ENCODE measurements at places on chromosomes 16 and 17.

- no peak for DNase-seq
Measured at GRCh38 chr17:19237389-19238166, 412 bp downstream of the EPN2 start.

DNA sequence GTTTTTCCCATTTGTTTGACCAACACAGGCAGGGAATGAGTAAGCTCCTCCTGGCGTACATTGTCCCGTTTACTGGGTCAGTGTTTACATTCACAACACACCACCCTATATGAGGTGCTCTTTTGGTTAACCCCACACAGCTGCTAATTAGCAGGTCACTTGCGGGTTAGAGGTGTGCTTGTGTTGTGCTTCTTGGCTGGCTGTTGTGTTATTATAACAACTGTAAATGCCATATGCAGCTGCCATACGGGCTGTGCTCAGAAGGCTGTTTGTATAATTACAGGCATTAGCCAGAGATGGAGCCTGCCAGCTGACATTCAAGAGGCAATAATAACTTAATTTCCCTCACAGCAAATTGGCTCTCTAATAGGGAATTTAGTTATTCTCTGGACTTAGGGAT lies 205.1 kb upstream of the ELAC2 start:
- no peak for DNase-seq

- peak; percentile 6 for DNase-seq
Measured at GRCh38 chr16:30609002-30609925, 925 bp downstream of the ZNF689 start.

DNA sequence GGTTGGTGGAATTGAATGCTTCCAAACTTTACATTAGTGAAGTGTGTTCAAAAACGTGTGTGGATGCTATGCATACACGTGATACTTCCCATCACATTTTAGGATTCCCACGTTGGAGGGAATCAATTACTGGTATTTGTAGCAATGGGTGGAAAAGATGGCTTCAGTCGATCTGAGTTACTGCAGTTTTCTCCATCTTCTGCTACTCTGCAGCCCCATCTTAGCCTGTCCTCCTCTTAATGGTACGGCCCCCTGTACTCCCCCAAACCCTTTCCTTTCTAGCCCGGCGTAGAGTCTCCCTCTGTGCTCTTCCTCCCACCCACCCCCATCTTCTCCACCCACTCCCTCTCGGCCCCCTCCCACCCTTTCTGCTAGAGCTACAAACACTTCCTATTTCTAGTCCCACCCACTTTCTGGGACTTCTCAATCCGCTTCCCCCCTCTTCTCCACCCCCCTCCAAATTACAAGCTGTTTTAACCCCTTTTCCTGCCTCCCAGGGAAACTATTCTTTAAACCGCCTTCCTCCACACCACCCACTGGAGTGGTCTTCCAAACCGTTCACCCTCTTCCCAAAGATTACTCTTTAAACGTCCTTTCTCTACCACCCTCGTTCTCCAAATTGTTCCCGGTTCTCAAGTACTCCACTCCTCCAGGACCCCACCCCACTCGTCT lies 1.1 kb downstream of the CHTF8 start:
- no peak for DNase-seq

GRCh38 chr17:65750631-65751115 lies 189.2 kb upstream of the AXIN2 start:
- peak; percentile 75 for DNase-seq

- DNase-seq: no peak
Measured at GRCh38 chr17:48241131-48241591, 133.6 kb downstream of the SNX11 start.

- no peak for DNase-seq
Measured at GRCh38 chr16:17384471-17384870, 86.3 kb downstream of the XYLT1 start.

DNA sequence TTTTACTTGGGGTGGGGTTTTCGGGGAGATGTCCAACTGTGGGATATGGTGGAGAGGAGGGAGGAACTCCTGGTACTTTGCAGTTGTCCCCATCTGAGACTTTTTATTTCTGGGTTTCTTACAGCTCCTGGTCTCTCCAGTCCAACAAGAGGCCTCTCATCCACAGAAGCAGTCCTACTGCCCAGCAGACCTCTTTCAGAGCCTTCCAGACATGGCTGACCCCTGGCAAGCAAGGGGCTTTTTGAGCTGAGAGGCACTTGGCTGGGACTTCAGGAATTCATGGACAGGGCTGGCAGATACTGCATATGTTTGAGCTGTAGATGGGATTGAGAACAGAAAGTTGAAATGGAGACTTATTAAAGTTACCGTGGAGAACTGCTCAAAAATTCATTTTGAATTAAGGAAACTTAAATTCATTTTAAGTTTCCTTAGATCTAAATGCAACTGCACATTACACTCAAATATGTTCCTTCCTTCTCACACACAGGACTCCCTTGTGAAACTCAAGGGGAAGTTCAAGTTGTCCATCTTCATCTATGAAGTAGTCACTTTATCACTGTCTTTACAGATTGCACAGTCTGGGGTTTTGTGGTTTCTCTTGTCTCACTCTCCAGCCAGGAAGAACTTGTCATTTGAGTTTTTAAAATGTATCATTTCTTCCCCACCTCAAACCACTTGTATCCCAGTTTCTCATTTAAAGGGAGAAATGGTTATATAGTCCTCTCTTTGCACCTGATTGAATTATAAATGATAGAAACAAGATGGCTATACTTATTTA lies 1.1 kb downstream of the LASP1NB start:
- no peak for DNase-seq

DNA sequence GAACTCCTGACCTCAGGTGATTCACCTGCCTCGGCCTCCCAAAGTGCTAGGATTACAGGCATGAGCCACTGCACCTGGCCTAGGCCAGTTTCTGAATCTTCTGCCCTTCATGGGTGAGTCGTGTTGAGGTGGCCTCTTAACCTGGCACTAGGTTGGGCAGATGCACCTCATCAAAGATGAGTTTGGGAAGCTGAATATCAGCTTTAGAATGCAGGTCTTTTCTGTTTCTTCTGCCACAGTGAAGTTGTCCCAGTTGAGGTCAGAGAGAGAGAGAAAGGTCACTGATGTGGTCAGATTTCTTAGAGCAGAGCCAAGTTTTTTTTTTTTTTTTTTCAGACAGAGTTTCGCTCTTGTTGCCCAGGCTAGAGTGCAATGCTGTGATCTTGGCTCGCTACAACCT lies 111.3 kb upstream of the WSCD1 start:
- no peak for DNase-seq

GRCh38 chr16:14300705-14301168 lies 229.6 kb downstream of the MRTFB start:
- no peak for DNase-seq

DNA sequence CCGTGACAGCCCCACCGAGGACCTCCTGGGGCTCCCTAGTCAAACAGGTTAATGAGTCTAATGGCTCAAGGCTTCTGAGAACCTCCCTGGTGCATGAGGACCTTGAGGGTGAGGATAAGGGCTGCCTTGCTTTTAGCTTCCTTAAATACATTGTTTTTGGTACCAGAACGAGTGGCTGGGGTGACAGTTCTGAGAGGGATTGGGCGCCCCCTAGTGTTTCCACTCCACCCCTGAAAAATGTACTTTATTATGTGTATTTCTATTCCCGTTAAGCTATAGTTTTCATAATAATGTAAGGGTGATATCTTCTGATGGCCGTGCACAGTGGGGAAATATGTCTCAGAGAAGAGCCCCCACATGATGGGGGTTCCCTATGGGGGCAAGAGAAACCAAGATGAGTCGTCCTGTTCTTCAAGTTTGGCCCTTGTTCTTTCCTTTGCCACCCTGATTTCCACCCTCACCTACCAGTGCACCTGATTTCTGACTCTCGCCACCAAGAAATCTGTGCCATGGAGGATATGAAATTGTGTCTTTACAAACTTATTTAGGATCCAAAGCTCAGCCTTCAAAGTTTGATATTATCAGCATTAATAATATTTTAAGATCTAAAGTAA lies 14.5 kb upstream of the VWA3A start:
- peak; percentile 67 for DNase-seq

GRCh38 chr16:78993346-78993745 lies 607.2 kb downstream of the MAF start:
- no peak for DNase-seq

GRCh38 chr17:80870401-80870800 lies 121.2 kb upstream of the CHMP6 start:
- DNase-seq: no peak

DNA sequence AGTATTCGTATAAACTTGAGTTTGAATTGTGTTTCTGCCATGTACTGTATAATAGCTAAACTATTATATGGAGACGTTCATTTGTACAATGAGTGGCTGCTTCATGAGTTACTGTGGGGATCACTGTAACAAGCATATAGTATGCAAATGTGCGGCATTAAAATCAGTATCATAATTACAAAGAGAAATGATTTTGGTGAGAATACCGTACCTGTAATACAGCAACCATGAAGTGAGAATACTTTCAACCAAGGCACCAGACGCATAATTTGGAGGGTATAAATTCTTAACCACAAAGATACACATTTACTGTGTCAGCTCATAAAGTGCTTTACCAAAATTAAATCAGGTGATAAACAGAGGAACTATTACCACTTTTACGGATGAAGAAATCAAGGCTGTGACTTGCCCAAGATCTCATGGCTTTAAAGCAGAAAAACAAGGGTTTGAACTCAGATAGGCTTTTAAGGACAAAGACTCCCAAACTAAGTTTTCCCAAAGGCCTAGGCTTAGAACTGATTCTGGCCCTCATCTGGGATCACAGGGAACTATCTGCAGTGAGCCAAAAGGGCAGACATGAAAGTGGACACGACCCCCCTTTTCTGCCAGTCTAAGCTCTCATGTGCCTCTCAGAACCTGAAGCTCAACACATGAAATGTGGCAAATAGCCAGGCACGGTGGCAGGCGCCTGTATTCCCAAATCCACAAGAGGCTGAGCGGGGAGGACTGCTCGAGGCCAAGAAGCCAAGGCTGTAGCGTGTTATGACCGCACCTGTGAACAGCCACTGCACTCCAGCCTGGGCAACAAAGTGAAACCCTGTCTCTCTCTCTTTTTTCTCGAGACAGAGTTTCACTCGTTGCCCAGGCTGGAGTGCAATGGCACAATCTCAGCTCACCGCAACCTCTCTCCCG lies 6.4 kb downstream of the RPS15A start:
- no peak for DNase-seq

GRCh38 chr17:42187833-42188232 lies 2.6 kb upstream of the HCRT start:
- no peak for DNase-seq

DNA sequence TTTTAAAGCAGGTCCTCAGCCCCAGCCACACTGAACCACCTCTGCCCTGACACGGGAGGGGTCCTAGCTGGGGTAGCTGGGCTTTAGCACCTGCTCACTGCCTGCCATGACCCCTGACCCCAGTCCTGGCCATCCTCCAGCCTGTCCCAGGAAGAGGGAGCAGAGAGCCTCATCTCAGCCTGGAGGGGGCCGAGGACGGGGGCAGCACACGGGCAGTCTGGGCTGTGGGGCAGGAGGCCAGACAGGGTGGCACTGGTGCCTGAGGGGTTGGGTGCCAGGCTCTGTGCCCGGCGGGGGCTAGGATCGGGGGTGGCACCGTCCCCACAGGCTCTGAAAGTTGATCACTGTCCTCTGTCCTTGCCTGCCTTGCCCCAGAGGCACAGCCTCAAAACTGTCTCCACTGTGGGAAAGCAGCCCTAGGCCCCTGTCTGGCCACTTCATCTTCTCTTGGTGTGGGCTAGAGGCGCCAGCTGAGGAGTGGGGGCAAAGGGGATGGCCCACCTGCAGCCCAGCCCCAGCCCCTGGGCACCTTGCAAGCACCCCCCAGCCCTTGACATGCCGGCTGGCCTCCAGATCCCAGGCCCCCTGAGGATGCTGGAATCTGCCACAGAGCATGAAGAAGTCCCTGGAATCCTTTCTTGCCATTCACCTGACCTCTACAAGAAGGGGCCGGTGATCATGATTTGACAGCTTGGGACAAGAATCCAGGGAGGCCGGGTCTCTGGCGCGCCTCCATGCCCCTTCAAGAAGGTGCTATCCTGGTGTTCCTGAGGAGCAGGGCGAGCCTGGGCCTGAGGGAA lies 15.7 kb downstream of the ENDOV start:
- DNase-seq: no peak
